Heart left ventricle (tissue), 16 donors: ENCODE measurements at places on chromosomes 4 and X. TPM values are rescaled to one million over a fixed set of nuclear protein-coding genes. Genes with fewer than 3 reads are reported as not detected.

Gene CTAG1B
- total RNA-seq: not detected

Gene GAGE2A
- total RNA-seq: not detected

Gene GPC3
- total RNA-seq: 16.9 TPM

Gene MXRA5
- total RNA-seq: 37.4 TPM

Gene PAGE1
- not detected for total RNA-seq

Gene IRS4
- total RNA-seq: not detected

Gene TMEM35A
- total RNA-seq: not detected

DNA sequence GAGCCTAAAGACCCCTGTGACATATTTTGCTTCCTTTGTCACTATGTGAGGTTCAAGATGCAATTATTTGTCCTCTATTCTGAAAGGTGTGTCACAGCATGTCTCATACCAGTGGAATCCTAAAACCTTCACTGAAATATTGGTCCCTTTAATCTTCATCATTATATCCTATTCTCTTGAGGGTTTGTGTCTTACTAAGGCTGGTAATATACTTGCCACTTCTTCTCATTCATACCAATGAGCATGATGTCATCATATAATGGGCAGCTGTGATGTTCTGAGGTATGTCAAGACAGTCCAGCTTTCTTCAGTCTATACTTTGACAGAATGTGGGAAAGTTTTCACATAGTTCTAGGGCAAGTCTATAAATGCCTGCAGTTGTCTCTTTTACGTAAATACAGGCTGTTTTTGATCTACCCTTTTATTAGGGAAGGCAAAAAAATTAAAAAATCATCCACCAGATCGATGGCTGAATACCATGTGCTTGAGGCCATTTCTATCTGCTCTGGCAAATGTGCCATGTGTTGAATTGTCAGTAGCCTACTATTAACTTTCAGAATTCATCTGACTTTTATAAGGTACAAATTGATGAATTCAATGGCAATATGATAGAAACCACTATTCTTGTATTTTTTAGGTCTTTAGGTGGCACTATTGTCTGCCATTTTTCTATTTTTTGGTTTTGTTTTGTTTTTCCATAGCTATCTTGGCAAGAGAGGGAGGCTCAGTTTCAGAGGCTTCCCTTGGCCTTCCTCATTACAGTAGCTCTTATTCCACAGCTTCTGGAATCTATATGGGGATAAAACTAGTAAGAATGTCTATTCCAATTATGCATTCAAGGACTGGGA lies 209.0 kb downstream of the PPARGC1A start:
- DNase-seq: no peak

GRCh38 chrX:105646592-105647372 lies 175.6 kb upstream of the NRK start:
- DNase-seq: no peak

GRCh38 chrX:1389993-1390285 lies 2.0 kb downstream of the SLC25A6 start:
- no peak for DNase-seq

- peak; percentile 38 for DNase-seq
Measured at GRCh38 chr4:52864793-52865192, 2.7 kb downstream of the RASL11B start.

GRCh38 chrX:103423955-103424638 lies 47.8 kb downstream of the BEX3 start:
- DNase-seq: no peak

DNA sequence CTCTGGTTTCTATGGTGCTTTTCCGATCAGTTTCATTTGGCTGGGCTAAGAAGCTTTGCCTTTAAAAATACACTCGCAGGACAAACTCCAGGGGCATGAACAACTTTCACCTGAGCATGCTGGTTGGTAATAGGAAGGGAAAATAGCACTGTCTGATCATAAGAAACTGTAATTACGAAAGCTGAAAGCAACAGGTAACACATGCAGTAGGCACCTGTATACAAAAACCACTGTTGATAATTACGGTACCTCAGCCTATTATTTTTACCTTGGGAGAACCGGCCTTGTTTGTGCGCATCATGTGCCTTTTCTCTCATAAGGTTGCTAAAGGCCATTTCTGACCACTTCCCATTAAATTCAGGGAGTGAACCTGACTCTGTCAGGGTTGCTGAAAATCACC lies 45.7 kb downstream of the RTL9 start:
- no peak for DNase-seq

- no peak for DNase-seq
Measured at GRCh38 chrX:49269767-49270248, at the start of gene PPP1R3F. TSS of gene PPP1R3F (plus strand) at chrX:49269793. CDS start at chrX:49269870, 77 bp downstream.

GRCh38 chrX:29531336-29531735 lies 684.0 kb upstream of the MAGEB2 start:
- no peak for DNase-seq

GRCh38 chr4:306551-306961 lies 1.3 kb upstream of the ZNF732 start:
- no peak for DNase-seq

GRCh38 chr4:110365761-110366160 lies 110.2 kb upstream of the ENPEP start:
- no peak for DNase-seq
